ENCODE measurements at places on chromosomes 5 and 9.

DNA sequence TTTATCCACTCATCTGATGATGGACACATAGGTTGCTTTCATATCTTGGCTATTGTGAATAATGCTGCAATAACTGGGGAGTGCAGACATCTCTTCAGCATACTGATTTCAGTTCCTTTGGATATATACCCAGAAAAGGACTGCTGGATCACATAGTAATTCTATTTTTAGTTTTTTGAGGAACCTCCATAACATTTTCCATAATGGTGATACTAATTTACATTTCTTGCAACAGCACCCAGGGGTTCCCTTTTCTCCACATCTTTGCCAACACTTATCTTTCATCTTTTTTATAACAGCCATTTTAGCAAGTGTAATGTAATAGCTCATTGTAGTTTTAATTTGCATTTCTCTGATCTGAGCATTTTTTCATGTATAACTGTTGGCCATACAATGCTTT is 34.1 kb upstream of the NR4A3 start:
- no peak for DNase-seq

DNA sequence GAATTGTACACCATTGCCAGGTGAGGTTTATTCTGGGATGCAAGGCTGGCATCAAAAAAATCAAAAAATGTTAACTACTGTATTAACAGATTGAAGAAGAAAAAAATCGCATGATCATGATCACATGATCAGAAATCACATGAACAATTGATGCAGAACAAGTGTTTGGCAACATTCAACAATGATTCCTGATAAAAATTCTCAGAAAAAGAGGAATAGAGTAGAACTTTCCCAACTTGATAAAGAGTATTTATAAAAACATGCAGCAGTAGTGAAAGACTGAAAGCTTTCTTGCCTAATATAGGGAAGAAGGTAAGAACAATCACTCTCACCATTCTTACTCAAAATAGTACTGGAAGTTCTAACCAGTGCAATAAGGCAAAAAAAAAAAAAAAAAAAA is 16.4 kb downstream of the SLCO4C1 start:
- DNase-seq = no peak

DNA sequence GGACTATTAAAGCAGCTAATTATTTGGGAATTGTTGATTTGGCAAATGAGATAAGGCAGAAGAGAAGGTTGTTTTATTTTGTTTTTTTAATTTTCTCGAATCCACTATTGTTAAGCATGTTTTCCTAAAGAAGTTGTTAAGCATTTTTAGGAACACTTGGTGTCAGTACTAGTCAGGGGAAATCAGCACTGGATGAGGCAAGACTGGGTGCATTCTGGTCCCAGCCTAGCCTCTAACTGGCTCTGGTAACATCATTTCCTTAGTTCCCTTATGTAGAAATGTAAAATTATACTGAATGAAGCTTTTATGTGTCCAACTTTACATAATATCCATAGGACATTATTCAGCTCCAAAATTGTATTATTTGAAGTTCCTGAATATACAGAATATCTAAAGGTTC is 196.1 kb downstream of the PCSK5 start:
- no peak for DNase-seq

- no peak for DNase-seq
Measured at GRCh38 chr5:155015239-155015638, 1.7 kb downstream of the KIF4B start.

- DNase-seq = no peak
Measured at GRCh38 chr5:138557677-138558076, 14.6 kb upstream of the ETF1 start.

GRCh38 chr5:78633700-78634099 is 14.9 kb downstream of the LHFPL2 start:
- peak; percentile 18 for DNase-seq

- peak; percentile 82 for DNase-seq
Measured at GRCh38 chr9:136339173-136339957, 12.0 kb downstream of the GPSM1 start.

DNA sequence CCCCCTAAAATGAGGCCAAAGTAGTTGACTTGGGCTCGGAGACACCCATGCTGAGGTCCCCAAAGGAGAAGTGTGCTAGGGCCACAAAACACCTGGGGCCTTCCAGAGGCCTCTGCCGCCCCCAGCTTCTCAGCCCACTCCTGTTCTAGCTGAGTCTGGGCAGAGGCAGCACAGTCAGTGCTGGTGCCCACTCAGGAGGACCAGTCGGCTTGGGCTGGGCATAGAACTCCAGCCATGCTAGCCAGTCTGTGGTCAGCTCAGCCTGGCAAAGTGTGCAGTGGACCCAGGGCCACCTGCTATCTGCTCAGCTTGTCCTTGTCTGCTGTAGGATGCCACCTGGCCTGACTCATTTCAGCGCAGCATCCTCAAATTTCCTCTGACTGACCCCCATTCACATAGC is 254.6 kb downstream of the FSTL4 start:
- DNase-seq = no peak

DNA sequence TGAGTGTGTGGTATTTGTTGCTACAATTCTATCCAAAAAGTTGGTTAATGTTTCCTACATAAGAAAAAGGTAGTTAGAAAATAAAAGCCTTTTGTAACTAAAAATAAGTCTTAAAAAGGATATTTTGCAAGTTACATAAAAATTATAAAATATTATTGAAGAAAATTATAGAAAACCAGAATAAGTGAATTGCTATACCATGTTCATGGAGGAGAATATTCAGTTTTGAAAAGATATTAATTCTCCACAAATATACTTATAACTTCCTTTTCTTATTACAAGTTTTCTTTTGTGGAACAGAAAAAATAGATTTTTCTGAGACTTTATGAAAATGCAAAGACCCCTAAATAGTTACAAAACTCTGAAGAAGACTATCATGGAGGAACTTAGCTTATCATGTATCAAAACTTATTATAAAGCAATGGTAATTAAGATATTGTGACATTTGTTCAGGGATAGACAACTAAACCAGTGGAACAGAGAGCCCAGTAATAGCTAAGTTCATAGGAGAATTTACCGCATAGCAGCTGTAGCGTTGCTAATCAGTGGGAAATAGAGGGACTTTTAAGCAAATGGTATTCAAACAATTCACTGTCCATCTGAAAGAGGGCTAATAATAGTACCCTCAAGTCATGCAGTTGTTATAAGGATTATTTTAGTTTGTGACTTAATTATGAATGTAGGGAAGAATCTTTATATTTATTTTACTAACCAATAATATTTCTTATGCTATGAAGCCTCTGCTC is 515.2 kb upstream of the ZNF608 start:
- DNase-seq = no peak

DNA sequence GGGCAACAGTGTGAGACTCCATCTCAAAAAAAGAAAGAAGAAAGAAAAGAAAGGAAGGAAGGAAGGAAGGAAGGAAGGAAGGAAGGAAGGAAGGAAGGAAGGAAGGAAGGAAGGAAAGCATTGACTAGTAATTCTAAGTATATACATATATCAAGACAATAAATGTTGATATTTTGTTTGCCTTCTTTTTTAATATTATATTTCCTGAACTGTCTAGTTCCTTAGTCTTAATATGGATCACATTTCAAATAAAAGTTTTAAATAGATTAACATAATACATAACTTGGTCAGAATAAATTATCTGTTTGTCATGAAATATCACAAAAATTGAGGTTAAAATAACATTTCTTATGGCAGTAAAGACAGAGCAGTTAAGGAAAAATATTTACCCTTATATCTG is 1448.4 kb upstream of the C9orf72 start:
- no peak for DNase-seq

DNA sequence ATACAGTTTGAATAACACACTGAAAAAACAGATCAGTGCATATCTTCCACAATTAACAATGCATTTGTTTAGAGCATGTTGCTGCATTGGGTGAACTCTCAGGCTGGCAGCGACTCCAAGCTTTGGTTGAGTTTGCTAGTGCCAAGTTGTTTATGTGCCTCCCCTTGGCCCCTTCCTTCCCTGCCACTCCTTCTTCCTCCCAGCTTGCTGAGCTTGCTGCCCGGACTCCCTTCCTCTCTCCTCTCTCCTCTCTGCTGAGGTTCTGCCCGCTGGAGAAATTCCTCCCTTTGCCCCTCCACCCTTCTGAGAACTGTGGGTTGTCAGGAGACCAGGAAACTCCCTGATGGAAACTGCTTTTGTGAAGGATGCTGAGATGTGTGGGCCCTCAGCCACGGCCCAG is 247.3 kb downstream of the PDZD2 start:
- no peak for DNase-seq

- no peak for DNase-seq
Measured at GRCh38 chr5:120372899-120373298, 91.2 kb upstream of the PRR16 start.

- DNase-seq = peak; percentile 50
Measured at GRCh38 chr5:134994560-134995156, 27.0 kb downstream of the CATSPER3 start.

DNA sequence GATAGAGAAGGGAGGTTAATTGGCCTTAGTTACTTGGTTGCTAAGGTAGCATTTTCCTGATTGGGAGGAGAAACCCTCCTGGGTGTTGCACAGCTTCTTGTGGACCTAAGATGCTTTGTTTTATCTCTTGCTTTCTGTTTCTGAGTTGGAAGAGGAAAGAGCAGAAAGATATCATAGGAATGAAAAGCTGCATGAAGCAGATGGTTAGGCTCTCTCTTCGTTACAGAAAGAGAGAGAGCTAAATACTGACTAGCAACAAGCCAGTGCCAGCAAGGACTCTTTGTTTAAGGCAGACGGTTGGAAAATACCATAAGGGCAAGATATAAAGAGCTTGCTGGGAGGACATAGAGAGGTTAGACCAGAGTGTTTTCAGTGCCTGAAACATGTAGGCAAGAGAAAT is 103.1 kb downstream of the ATG10 start:
- DNase-seq = no peak

DNA sequence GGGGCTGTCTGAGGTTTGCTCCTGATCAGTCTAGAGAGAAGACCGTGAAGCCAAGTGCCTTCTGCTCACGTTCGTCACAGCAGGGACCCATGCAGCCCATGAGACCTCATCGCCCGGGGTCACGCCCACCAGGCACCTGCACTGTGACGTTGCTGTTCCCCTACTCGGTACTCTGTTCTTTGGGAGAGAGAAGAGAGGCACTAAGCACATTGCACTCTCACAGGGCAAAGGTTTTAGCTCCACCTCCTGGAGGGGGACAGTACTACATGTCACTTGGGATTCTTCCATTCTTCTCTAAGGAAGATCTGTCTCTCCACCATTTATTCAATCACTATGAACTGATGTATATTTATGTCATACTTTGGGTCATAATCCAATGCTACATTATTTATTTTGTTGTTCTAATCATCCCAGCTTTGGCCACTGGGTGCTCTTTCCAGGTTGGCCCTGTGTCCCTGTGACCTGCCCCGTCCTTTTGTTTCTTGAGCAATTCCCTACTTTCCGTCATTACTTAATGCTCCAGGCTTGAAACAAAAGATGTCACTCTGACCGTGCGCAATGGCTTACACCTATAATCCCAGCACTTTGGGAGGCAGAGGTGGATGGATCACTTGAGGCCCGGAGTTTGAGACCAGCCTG is 31.4 kb upstream of the BRD3 start:
- peak; percentile 68 for DNase-seq

DNA sequence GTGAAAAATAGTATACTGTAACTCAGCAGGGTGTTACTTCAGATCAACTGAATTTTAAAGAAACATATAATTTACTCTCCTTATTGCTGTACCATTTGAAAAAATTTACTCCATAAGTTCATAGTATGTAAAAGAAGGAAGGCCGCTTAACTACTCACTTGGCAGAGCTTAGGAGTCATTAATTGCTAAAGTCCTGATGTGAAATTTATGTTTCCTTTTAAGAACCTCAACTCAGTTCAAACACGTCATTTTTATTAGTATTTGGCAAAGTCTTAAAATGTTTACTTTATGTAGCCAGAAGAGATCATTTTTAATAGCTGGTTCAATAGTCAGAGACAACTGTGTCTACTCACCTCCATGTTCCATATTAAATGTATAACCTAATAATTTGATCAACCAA is 268.6 kb downstream of the CDH10 start:
- DNase-seq = no peak

DNA sequence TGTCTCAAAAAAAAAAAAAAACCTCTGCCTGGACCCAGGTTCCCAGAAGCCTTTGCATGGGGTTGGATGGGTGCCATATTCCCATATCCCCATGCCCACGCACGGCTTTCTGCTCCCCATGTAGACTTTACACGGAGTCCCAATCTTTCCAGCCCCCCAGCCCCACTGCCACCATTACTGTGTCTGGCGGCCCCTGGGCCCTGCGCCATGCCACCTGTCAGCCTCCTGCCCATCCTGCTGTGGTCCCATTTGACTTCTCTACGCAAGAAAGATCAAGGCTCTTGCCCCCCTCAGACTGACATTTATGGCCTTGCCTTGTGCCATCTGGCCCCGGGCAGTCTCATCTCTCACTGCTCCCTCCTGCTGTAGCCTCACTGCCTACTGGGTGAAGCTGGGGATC is 6.5 kb upstream of the AK1 start:
- DNase-seq = no peak

DNA sequence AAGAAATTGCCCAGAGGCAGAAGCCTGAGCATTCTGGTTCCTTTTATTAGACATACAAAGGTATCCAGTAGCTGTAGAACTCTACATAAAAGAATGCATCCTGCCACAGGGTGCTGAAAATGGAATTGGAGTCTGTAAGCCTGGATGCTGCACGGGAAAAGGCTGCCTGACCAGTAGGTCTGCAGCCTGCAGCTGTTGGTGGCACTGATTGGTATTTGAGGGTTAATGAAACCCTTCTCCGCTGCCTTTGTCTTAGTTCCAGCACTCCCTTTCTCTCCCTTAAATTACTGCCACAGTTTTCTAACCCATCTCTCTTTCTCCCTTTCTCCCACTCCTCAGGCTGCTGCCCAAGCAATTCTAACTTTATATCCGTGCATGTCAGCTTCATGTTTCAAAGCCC is 64.7 kb downstream of the BRINP1 start:
- DNase-seq = no peak

GRCh38 chr5:153824909-153825308 is 213.8 kb downstream of the FAM114A2 start:
- DNase-seq = no peak

- no peak for DNase-seq
Measured at GRCh38 chr5:125526966-125527365, 780.5 kb upstream of the ZNF608 start.

GRCh38 chr5:108278285-108279240 is 103.3 kb downstream of the FBXL17 start:
- DNase-seq = no peak

DNA sequence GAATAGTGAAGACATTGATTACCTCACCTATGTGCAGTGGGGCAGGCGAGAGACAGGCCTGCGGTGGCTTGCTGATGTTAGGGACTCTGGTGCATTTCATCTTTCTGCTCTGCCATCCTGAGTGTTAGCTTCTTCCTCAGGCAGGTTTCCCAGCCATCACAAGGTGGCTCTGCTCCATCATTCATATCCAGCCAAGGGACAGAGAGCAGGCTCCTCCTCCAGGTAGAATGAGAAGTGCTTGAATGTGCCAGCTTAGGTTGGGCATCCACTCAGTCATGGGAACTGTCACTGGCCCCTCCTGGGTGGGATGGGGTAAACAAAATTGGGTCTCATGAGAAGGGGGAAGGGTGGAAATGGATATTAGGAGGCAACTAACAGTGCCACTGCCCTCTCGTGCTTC is 24.8 kb downstream of the GPR107 start:
- no peak for DNase-seq

All from NB4 (cell line).